ENCODE measurements at places on chromosomes 7 and 10.
A peak's percentile ranks its signal among the peaks of the same experiment; 100 is the strongest.

- DNase-seq = no peak
These were observed 57.2 kb upstream of the ELN start for GRCh38 chr7:73970801-73971229.

GRCh38 chr7:28472332-28472731 is 60.0 kb downstream of the CREB5 start:
- no peak for DNase-seq

- DNase-seq = no peak
These were observed 33.2 kb upstream of the DNAAF5 start for GRCh38 chr7:693280-693679.

DNA sequence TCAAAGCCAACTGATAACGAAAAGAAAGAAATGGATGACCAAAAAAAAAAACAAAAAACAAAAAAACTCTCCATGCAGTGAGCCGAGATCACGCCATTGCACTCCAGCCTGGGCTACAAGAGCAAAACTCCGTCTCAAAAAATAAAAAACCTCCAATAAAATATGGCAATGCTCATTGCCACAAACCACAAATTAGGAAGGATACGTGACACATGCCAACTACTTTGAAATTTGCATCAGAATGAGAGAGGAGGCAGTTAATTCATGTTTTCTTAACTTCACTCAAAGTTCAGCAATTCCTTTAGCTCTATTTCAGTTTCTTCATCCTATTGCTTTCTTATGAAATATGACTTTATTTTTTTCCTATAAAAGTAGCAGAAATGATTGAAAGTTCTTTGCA is 398.1 kb upstream of the C7orf33 start:
- DNase-seq = no peak

GRCh38 chr7:20032741-20033140 is 184.4 kb downstream of the MACC1 start:
- no peak for DNase-seq

DNA sequence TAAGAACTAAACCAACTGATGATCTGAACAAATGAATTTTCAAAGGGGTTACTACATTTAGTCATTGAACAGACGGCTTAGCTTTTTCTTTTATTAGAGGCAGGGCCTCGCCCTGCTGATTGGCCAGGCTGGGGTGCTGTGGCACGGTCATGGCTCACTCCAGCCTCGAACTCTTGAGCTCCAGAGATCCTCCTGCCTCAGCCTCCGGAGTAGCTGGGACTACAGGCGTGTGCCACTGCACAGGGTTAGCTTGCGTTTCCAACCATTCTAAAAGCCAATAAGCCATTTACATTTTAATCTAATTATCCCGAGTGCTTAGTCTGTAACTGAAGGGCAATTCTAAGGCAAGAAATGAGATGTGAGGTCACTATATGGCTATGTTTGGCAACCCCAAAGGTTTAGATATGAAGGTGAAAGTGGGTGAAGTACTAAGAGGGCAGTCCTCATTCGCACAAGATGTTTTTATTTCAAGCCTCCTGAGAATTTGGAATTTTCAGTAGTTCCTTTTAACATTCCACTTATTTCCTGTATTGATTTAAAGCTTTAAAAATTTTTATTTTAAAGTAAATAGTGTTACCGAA is 1.6 kb upstream of the CDK13 start:
- no peak for DNase-seq

GRCh38 chr7:133750287-133750686 is 376.9 kb upstream of the LRGUK start:
- DNase-seq = no peak

DNA sequence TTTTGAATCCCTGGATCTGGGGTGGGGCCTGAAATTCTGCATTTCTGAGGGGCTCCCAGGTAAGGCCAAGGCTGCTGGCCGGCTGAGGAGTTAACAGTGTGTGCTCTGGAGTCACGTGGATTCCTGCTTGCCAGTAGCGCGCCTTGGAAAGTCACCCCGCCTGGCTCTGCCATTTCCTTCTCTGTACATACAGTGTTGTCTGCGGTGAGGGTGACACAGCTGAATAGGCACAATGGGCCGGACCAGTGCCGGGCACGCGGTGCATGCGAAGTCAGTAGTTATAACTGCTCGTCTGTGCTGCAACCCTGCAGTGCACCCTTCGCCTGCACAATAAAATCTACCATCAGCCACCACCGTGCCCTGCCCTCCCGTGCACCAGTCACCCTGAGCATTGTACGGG is 68.0 kb upstream of the EEPD1 start:
- DNase-seq = no peak

- no peak for DNase-seq
These were observed 46.3 kb downstream of the CNNM1 start for GRCh38 chr10:99375426-99375825.

GRCh38 chr7:50474382-50475160 is 24.4 kb upstream of the FIGNL1 start:
- DNase-seq = peak; percentile 29

DNA sequence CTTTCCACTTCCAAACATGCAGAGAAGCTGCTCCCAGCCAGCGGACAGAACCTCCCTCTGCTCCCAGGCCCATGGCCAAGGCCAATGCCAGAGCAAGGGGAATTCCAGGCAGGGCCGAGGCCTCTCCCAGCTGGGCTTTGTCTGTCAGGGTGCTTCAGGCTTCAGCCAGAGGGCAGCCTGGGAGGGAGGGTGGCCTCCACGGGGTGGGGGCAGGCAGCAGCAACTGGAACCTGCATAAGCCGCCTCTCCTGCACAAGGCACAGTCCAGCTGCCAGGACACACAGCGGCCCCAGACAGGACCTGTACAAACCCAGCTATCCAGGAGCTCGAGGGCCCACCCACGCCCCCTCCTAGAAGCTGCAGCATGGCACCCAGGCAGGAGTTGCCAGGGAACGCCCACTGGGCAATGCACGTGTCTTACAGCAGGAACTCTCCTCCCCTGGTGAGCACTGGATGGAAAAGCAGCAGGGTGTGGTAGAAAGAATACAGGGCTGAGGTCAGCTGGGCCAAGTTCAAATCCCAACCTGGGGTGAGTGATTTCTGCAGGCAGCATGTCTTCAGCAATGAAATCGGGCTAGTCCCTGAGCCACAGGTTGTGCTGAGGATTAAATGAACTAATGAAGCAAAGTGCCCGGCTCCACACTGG is 7.6 kb downstream of the FAM53B start:
- peak; percentile 60 for DNase-seq

DNA sequence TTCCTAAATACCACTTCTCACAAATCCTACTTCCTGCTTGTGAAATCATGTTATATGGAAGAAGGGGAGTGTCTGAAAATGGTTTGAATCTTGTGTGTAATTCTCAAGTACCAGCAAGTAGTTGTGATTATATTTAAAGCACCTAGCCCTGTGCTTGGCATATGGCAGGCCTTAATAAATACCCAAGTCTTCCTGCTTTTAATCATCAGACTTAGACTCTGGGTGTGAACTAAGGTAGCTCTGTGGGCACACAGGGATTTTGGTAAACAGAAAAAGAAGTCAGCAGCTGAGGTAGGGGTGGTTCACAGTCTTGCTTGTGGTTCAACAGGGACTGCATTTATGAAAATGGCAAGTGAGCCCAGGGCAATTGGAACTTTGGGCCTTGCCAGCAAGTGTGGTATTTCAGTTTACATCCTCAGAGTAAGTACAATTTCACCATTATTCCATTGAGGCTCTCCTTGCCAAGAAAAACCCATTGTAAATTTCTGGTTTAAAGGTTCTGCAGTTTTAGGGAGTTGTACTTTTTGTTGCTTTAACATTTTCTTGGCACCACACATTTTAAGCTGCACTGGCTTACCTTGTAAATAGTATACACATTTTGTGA is 215.5 kb downstream of the AUTS2 start:
- DNase-seq = peak; percentile 36

- no peak for DNase-seq
These were observed 142.6 kb upstream of the NEBL start for GRCh38 chr10:21039721-21040120.

DNA sequence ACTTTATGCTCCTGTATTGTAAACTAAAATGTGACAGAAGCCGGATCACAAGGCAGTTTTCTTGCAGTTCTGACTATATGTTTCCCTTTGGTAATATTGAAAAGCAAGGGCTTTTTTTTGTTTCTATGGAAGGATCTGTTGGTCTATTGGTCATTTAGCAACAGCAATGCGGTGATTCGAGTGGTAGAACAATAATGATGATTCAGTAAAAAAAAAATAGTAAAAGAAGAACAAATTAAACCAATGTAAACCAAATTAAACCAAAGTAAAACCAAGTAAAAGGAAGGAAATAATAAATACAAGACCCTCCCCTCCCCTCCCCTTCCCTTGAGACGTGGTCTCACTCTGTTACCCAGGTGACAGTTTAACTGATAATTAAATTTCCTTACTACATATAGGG is 17.8 kb upstream of the CCNY start:
- DNase-seq = no peak

DNA sequence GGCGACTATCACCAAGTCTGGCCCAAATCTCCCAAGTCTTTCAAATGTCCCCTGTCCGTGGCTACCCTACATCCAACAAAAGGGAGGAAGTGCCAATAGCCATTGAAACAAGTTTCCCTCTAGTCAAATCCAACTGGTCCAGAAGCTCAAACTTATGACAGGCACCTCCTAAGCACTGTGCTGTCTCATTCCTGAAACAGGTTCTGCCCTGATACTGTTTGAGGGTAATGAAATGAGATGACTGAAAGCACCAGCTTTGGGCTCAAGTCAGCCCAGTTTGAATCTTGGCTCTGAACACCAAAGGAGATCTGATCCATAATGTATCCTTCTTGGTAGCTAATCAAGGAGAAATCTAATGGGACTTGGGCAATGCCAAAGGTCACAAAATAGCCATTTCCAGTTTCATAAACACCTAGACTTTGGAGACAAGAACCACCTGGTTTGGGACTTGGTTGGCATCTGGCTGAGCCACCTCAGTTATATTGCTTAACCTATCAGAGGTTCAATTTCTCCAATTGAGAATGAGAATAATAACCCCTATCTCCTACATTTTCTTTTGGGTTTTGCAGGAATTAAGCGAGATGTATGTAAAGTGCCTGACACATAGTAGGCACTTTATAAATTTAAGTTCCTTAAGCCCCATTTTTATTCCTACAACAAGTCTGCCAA is 34.7 kb upstream of the ARID5B start:
- DNase-seq = no peak

- peak; percentile 63 for DNase-seq
These were observed 106.3 kb downstream of the C7orf25 start for GRCh38 chr7:42805601-42806000.

DNA sequence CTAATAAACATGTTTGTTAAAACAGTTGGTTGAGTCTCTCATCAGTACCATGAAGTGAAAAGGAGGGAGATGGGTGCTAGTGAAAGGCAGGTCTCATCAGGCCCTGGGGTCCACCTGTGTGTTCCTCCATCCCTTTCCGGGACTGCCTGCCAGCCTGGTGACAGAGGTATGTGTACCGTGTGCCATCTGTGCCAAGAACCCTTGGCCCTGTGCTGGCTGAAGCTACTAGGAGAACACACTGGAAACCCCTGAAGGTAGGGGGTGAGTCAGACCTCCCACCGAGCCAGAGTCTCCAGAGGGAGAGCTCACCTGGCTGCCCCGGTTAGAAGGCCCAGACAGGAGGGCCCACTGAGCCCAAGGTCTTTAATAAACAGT is 2.3 kb downstream of the DDIT4 start:
- no peak for DNase-seq

GRCh38 chr10:129898706-129899268 is 65.3 kb downstream of the EBF3 start:
- no peak for DNase-seq

DNA sequence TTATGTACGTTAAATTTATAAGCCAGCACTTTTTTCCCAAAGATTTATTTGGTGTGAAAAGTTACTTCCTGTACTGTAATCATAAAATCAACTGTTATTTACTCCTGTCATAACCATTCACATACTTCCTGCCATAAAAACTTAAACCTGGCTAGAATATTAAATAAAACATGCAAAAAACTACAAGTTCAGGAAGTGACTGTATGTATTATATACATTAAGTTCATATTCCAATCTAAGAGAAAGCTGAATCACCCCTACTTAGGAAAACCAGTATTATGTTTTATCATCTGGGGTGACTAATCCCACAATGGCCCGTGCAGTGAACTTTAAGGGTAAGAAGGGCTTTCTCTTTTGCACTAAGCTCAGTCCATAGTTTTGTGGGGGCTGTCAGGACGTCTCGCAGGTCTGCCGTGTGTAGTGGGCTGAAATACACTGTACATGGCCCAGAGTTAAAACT is 183.7 kb upstream of the KLF14 start:
- DNase-seq = no peak

- no peak for DNase-seq
These were observed 169.1 kb downstream of the BMPER start for GRCh38 chr7:34074421-34074820.

GRCh38 chr10:44516891-44517290 is 132.0 kb upstream of the CXCL12 start:
- DNase-seq = no peak

DNA sequence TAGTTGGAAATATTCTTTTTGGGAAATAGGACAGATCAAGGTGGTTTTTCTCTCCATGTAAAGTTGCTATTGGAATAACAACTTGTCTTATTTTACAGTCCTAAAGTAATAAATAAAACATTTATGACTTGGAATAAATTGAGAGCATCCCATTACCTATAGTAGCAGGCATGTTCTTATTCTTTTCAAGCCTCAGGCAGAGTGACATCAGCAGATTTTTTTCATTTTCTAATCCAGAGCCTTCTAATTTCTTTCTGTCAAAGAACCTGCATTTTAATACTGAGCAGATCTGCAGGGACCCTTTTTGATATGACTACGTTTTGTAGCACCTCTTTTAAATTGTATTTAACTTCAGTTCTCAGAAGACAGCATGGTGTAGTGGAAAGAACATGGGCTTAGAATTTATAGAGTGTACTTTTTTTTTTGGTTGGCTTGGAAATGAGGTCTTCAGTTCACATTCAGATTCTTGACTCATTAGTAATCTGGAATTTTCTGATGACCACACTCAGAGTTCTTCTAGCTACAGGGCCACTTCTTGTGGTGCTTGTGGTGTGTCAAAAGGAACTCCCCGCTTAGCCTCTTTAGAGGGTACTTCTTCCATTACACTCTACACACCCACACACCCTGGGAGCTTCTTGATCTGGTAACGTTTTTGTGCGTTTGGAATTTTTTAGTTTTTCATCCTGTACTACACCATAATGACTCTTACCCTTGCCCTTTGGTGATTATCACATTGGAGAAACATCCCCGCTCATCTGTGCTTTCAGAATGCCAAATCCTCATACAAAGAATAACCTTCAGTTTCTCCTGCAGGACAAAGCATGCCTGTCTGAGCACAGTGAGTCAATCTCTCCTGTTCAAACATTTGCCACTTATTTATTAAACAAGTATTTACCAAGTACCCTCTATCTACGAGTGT is 34.6 kb downstream of the AGK start:
- peak; percentile 88 for DNase-seq

Measured in SK-MEL-5 (cell line).